Muscle of back (tissue), 13 donors: ENCODE measurements at places on chromosomes 13 and 19.

- no peak for DNase-seq
These were observed 222.1 kb downstream of the MZT1 start for GRCh38 chr13:72505376-72505775.

DNA sequence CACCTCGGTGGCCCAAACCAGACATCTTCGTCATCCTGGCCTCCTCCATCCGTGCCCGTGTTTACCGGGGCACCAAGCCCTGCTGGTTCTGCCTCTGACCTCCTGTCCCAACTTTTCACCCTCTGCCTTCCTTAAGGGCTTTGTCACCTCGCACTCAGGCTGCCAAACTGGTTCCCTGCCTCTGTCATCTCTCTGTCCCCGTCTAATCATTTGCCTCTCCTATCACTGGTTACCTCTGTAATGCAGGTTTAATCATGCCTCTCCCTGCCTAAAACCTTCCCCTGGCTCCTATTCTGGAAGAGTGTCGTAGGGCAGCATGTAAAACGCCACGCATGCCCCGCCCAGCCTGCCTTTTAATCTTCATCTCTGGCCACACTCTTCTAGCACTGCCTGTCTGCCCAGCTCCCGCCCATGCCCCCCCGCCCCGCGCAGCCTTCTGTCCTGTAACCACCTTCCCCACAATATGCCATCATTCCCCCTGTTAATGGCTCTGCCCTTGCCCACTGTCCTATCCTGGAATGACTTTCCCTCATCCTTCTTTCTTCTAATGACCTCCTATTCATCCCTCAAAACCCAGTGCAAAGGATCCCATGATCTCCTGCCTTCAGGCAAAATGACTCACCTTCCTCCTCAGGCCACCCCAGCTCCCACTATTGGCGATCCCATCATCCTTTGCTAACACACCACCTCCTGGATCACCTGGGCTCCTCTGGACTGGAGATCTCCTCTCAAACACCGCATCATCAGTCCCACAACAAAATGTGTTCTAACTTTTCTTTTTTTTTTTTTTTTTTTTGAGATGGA lies 66.7 kb downstream of the PEX11G start:
- no peak for DNase-seq

- no peak for DNase-seq
These were observed 2.7 kb downstream of the DMRTC2 start for GRCh38 chr19:41847351-41848105.

DNA sequence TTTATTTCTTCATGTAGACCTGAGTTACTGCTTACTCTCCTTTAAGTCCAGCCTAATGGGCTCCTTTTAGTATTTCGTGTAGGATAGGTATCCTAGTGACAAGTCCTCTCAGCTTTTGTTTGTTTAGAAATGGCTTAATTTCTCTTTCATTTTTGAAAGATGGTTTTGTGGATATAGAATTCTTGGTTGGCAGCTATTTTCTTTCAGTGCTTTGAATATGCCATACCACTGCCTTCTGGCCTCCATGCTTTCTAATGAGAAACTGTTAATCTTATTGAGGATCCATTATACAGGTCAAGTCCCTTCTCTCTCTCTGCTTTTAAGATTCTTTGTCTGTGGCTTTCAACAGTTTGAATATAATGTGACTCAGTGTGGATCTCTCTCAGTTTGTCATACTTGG lies 46.8 kb upstream of the SACS start:
- no peak for DNase-seq

DNA sequence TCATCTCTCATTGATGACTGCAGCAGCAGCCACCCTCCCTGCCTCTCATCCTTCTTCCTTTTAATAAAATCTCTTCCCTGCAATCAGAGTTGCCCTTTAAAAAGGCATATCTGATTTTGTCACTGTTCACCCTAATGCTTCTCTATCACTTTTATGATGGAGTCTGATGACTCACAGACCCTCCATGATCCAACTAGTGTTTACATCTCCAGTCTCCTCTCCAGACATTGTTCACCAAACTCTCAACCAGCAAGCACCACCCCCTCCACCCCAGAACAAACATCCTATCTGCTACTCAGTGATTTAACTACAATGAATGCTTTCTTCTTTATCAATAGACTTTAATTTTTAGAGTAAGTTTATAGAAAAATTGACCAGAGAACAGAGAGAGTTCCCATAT lies 59.5 kb downstream of the TNFSF11 start:
- no peak for DNase-seq

GRCh38 chr19:41795031-41795461 lies 1.3 kb upstream of the CEACAM3 start:
- peak; percentile 19 for DNase-seq

GRCh38 chr19:21317821-21318220 lies 11.4 kb downstream of the ZNF708 start:
- DNase-seq: no peak

DNA sequence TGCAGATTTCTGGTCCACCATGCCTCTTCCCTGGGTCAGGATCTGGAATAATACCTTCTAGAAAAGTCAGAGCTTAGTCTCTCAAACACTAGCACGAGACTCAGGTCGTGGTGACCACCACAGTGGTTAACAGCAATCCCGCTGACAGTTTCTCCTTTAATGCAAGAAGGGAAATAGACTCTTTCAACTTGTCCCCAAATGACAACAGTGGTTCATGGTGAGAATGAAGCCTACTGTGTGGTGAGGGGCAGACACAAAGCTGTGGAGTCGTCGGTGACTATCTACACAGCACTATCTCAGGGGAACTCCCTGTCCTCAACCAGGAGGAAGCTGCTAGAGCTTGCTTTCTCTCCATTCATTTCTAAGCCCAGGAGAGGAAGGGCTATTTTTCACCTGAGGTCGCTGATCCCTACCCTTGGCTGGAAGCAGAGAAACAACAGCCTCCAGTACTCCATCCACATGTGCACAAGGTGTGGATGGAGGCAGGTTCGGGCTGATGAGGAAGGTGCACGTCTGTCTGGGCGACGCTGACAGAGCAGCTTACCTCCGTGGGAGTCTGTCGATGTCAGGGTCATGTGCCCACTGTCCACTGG lies 72.4 kb downstream of the STK24 start:
- no peak for DNase-seq

GRCh38 chr13:46622630-46623256 lies 69.8 kb downstream of the LRCH1 start:
- peak; percentile 77 for DNase-seq

DNA sequence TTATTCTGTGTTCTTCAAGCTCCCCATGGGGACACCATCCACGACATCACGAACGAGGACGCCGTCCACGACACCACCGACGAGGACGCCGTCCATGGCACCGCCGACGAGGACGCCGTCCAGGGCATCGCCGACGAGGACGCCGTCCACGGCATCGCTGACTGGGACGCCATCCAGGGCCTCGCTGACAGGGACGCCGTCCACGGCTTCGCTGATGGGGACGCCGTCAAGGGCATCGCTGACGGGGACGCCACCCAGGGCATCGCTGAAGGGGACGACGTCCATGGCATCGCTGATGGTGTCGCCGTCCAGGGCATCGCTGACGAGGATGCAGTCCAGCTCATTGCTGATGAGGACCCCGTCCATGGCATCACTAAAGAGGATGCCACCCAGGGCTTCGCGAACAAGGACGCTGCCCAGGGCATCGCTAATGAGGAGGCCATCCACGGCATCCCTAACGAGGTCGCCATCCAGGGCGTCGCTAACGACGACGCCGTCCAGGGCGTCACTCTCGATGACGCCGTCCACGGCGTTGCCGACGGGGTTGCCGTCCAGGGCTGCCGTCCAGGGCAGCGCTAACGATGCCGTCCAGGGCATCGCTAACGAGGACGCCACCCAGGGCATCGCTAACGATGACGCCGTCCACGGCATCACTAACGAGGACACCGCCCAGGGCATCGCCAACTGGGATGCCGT lies 949.2 kb downstream of the TUBA3C start:
- DNase-seq: no peak

DNA sequence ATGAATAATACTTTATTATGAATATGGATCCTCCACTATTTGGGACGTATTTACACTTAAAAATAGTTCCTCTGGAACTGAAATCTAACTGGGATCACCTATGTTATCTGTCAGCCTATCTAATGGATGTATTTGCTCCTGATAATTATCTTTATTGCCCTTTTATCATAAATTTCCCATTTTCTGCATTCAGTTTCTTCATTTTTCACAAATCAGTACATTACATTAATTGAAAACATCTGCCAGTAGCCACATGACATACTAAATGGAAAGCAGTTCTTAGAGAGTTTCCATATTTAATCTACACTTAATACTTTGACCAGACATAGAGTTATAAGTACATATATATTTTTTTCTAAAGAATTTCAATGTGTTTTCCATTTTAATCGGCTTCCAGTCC lies 888.8 kb downstream of the SLITRK6 start:
- DNase-seq: no peak

GRCh38 chr19:39385629-39386411 lies 5.1 kb downstream of the PAF1 start:
- DNase-seq: no peak

DNA sequence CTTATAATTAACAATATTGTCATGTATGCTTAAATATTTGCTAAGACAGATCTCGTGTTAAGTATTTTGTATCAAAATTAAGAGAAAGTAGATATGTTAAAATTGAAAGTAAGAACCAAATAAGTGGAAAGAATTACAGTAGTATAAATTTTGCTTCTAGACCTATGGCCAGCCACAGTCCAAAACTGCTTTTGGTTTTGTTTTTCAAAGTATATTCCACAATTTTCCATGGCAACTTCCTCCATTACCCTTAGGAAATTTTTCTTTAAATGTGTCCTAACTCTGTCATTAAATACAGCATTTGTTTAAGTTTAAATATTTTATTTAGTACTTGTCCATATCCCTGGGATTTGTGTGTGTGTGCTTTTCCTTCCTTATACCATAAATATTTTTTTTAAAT lies 689.0 kb downstream of the DIAPH3 start:
- DNase-seq: peak; percentile 46

DNA sequence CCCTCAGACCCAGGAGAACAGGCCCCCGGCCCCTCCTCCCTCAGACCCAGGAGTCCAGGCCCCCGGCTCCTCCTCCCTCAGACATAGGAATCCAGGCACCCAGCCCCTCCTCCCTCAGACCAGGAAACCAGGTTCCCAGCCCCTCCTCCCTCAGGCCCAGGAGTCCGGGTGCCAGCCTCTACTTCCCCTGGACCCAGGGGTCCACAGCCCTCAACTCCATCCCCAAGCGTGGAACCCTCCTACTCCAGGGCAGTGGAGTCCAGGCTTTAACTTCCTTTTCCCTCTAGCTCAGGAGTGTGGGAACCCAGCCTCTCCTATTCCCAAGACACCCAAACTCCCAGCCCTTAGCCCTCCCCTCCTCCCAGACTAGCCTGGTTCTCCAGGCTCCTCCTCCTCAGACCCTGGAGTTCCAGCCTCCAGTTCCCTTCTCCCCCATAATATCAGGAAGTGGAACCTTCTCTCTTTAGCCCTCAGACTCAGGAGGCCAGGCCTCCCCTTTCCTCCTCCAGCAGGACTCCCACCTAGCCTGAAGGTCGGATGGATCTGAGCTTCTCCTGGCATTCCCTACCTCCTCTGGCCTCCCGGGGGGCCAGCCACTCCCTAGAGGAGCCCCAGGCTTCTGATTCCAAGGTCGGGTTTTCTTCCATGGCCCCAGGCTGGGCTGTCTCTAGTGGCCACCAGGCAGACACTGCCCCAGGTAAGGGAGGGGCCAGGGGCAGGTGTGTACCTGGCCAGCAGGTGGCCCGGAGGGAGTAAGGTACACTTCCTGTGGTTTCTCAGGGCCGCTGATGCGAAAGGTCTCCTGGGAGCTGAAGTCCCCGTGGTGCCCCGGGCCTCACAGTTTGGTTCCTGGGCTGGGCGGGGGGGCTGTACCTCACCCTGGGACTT lies at the start of gene TMC4:
TMC4 (minus strand) TSS at position 690 of the 888 bp plus-strand sequence; CDS start at position 647, 43 bp downstream.
- DNase-seq: peak; percentile 51

GRCh38 chr19:35811317-35812219 lies 1.1 kb downstream of the PRODH2 start:
- DNase-seq: no peak

DNA sequence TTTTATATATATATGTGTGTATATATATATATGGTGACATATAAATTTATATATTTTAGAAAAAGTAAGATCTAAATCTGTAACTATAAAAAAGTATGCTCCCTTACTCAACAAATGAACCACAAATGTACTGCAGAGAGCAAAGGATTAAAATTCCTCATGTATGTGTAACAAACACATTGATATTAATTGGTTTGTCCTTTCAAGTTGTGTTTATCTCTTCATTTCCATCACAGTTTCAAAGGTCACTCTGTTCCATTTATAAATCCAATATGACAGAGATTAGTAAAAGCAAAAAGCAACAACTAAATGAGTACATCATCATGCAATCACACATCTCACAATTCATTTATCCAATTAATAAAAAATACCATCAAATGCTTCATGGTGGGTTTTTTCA lies 247.9 kb downstream of the DACH1 start:
- no peak for DNase-seq

DNA sequence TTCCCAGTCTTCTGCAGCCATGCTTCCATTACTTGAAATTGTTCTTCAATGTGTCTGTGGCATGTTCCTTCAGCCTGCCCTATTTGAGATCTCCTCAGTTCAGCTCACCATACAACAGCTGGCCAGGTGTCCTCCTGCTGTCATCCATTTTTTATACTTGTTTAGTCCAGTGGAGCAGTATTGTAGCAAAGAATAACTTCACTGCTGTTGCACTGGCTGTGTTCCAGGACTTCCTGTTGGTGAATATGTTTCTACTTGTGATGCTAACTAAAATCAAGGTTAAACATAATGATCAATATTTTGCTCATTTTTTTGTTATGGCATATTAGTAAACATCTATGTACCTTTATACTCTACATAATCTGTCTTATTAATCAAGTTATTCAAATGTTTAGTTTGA lies 1394.1 kb downstream of the PCDH9 start:
- no peak for DNase-seq

DNA sequence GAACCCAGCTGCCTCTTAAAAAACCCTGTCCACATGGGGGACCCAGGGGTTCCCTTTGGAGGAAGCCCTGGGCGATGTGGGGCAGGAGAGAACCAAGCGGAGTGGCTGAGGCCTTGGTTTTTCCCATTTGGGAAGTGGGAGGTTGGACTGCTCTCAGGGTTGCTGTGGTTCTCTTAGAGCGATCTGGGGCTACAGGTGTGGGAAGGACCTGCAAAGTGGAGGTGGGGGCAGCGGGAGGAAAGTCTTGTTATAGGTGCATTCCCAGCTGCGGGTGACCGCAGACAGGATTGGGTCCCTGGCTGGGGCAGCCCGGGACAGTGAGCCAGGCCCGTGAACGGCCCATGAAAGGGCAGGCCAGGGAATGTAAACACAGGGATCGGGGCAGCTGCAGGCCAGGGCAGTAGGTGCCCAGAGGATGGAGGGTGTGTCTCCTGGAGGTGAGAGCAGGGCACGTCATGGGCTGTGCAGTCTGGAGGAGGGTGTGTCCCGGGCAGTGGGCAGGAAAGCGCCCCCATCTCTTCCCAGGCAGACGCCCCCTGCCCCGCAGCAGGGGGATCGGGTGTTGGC lies 814 bp downstream of the SLC25A23 start:
- DNase-seq: no peak

DNA sequence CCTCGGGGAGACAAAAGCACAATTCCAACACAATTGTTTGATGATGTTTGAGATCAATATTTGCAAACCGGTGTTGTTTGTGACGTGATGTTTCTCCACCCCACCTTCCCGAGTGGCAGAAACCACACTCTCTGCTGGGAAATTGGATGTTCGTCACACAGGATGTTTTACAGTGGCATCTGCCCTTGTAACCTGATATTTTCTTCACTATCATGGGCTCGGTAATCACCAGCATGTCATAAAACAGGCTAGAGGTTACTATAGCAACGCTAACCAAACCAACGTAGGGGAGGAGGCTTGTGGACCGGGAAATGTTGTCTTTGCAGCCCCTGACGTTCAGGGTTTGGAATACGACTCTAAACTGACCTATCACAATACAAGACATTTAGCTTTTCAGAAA lies 454.5 kb downstream of the IRS2 start:
- DNase-seq: peak; percentile 10
